ENCODE measurements at places on chromosomes 13 and 19.

DNA sequence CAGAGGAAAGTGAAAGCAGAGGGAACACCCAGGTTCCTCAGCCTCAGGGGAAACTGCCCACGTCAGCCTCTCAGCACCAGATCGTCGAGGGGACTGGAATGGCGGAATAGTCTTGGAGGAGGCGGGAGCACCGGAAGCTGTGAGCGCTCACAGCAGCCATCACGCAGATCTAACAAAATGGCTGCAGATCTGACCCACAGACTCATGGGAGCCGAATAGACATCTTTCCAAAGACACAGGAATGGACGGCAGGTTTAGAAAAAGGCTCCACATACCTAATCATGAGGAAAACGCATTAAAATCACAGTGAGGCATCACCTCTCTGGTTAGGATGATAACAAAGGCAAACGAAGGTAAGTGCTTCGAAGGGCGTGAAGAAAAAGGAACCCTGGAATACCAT, 11.8 kb upstream of the LILRA2 start:
- DNase-seq, result no peak

DNA sequence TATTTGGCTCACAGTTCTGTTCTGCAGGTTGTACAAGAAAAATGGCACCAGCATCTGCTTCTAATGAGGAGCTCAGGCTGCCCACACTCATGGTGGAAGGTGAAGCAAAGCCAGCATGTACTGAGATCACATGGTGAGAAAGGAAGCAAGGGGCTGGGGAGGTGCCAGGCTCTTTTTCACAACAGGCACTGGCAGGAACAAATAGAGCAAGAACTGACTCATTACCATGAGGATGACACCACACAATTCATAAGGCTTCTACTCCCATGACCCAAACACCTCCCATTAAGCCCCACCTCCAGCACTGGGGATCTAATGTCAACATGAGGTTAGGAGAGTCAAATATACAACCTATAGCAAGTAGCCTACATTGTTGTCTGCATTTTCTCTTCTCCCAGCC, 522.6 kb downstream of the RFC3 start:
- peak; percentile 26 for DNase-seq

DNA sequence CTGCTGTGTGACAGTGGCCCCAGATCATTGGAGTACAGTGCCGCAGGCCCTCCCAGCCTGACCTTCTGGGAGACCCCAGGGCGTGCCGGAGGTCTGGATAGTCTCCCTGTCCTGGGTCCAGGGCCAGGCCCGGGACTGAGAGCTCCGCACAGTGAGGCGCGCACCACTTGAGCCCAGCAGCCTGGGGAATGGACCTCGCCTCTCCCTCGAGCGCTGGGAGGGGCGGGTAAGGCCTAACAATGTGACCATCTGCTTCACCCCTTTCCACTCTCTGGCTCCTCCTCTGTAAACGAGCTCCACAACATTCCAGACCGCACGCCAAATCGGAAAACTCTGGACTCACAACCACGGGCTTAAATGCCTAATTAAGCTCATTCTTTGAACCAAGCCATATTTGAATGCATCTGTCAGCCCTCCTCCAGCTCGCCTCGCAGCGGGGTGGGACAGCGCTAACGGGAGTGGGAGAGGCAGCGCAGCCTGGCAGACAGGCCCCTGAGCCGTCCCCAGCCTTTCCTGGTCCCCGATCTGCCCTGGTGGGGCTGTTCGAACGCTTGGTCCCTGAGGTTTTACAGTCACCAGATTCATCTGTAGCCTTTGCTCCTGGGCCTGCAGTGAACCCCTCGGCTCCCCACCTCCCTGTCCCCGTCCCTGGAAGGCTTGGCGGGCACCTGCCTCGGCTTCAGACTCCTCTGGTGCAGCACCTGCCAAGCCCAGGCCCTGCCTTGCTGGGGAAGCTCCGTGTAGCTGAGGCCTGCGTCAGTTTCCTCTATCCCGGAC, 120.7 kb upstream of the VSTM2B start:
- peak; percentile 25 for DNase-seq

GRCh38 chr19:43599635-43600295, 3.4 kb downstream of the ZNF576 start:
- no peak for DNase-seq

- DNase-seq, result peak; percentile 100
Measured at GRCh38 chr19:48899781-48900476, at the start of gene NUCB1. Gene NUCB1, plus strand, starts transcription at chr19:48900312. Its CDS starts 485 bp downstream, at chr19:48900797.

GRCh38 chr19:13100841-13101589, 1.6 kb downstream of the LYL1 start:
- no peak for DNase-seq

GRCh38 chr13:99355267-99356011, 48.2 kb upstream of the GPR183 start:
- no peak for DNase-seq

- no peak for DNase-seq
Measured at GRCh38 chr13:98384739-98385138, 192.2 kb downstream of the STK24 start.

DNA sequence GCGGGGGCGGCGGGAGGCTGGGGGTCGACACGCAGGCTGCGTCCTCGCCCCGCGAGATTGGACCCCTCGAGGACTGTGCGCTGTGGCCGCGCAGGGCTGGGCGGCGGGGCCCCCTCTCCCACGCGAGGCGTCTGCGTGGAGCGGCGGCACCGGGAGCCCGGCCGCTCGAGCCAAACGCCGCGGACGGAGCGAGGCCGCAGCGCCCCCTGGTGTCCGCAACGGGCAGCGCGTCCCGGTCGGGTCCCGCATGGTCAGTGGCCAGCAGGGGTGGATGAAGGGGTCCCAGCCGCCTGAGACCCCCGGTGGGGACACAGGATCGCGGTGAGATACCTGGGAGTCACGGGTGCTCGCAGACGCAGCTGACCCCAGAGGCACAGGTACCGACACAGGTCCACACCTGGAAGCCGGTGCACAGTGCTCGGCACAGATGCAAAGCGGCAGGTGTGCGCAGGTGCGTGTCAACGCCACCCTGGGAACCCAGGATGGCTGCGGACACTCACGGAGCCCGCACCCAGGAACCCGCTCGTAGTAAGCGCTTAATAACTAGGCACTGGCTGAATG, 2.1 kb upstream of the CIRBP start:
- peak; percentile 88 for DNase-seq

- no peak for DNase-seq
Measured at GRCh38 chr19:17565611-17566010, 10.2 kb downstream of the COLGALT1 start.

DNA sequence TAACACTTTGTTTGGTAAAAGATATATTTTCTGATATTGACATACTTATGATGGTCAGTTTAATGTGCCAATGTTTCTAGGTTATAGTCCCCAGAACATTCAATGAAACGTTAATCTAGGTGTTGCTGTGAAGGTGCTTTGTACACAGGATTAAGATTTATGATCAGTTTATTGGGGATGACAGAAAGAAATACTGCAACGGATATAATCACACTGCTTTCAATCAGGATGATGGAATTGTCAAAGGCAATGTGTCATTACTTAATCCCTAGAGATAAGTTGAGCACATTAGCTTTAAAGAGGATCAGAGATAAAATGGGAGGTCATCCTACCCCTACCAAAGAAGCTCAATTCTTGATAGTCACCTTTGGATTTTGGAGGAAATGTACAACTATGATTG, 12.4 kb upstream of the SIGLEC12 start:
- DNase-seq, result no peak

DNA sequence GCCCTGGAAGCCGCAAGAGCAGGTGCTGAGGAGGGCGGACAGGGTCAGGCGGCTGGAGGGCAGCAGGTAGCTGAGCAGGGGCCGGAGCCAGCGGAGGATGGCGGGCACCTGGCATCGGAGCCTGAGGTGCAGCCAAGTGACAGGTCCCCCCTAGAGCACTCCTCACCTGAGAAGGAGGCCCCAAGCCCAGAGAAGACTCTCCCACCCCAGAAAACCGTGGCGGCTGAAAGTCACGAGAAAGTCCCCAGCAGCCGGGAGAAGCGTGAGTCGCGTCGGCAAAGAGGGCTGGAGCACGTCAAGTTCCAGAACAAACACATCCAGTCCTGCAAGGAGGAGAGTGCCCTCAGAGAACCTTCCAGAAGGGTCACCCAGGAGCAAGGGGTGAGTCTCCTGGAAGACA, 20.5 kb upstream of the USE1 start:
- DNase-seq, result no peak

GRCh38 chr19:40585241-40585981, 8.7 kb downstream of the SHKBP1 start:
- DNase-seq, result no peak

DNA sequence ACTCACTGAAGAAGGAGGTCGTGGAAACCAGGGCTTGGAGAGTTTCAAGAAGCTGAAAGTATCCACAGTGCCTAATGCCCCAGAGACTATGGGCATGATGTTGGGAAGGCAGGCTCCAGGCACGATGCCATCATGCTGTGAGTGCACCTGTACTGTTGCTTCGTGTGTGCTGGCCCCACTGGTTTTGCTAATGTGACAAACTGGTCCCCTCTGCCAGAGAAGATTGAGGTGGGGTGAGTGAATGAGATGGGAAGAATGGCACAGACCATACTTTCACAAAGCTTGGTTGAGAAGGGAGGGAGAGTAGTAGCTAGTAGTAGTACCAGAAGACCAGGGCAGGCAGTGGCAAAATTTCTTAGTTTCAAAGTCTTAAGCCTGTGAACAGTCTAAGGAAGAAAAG, 19.0 kb upstream of the POP4 start:
- DNase-seq, result no peak

- peak; percentile 59 for DNase-seq
Measured at GRCh38 chr13:37701972-37702371, 103.4 kb upstream of the POSTN start.

GRCh38 chr13:77952737-77953136, 34.1 kb upstream of the EDNRB start:
- no peak for DNase-seq

- DNase-seq, result no peak
Measured at GRCh38 chr13:112105892-112106291, 38.9 kb downstream of the SOX1 start.

DNA sequence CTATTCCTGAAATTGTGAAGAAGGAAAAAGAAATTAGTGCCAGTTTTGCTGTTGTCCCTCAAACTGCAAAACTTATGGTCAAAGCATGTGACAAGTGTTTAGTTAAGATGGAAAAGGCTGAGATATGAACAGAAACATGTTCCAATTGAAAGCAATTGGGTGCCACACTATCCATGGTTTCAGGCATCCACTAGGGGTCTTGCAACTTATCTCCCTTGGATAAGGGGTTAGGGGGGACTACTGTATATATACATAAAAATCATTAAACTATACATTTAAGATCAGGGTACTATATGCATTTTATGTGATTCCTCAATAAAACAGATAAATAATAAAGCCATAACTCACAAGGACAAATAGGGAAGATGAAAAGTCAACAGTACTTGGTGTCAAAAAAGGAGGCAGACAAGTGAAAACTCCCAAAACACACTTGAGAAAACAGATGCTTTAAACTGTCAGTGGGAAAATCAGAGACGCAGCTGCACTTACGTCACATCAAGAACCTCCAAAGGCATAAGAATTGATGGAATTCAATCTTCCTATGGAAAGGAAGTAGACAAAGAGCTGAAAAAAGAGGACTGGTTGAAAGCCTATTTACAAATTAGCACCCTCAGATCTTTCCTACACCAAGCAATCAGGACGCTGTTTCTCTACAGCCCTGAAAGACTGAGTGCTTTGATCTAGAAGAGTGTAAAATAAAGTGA, 8.1 kb downstream of the SPART start:
- DNase-seq, result no peak

- DNase-seq, result no peak
Measured at GRCh38 chr19:47699360-47699917, 13.8 kb upstream of the EHD2 start.

GRCh38 chr13:73767747-73768315, 366.4 kb downstream of the KLF12 start:
- no peak for DNase-seq

Measured in tibial artery (tissue), 4 donors.